ENCODE measurements at places on chromosomes 5 and 9.

- DNase-seq = no peak
Measured at GRCh38 chr9:102445181-102445747, 549.9 kb upstream of the CYLC2 start.

GRCh38 chr5:77397686-77398292 lies 94.3 kb downstream of the WDR41 start:
- DNase-seq = no peak

GRCh38 chr5:20528471-20528870 lies 540.5 kb upstream of the CDH18 start:
- DNase-seq = no peak

- no peak for DNase-seq
Measured at GRCh38 chr9:109939698-109940342, 159.8 kb downstream of the PALM2AKAP2 start.

DNA sequence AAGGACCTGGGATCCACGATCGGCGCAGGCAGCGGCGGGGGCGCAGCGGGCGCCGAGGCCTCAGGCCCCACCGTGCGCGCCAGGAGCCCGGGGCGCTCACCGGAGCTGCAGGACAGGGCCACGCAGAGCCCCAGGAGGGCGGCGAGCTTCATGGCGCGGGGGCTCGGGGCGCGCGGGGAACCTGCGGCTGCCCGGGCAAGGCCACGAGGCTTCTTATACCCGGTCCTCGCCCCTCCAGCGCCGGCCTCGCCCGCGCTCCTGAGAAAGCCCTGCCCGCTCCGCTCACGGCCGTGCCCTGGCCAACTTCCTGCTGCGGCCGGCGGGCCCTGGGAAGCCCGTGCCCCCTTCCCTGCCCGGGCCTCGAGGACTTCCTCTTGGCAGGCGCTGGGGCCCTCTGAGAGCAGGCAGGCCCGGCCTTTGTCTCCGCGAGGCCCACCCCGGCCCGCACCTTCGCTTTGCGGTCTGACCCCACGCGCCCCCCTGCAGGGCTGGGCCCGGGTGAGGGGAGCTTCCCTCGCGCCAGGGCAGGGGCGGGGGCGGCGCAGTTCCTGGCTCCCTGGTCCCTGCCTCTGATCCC lies at the start of gene SCGB3A1:
TSS of gene SCGB3A1 (minus strand) at position 189 of the 577 bp plus-strand sequence. CDS start at position 152, 37 bp downstream.
- DNase-seq = no peak

- no peak for DNase-seq
Measured at GRCh38 chr5:53733853-53734252, 173.4 kb downstream of the NDUFS4 start.

- DNase-seq = peak; percentile 77
Measured at GRCh38 chr9:2227144-2227867, 212.2 kb downstream of the SMARCA2 start.

DNA sequence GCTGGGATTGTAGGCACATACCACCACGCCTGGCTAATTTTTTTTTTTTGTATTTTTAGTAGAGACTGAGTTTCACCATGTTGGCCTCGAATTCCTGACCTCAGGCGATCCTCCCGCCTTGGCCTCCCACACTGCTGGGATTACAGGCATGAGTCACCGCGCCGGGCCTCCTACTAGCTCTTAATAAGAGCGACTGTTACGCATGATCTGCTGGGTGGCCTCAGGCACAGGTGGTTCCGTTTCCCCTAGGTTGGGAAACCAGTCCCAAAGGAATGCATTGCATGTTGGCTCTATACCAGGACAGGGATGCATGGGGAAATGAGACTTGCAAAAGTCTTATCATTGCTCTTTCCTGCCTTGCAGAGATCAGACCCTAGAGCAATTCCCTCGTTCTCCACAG lies 184.7 kb upstream of the PPP1R26 start:
- no peak for DNase-seq

DNA sequence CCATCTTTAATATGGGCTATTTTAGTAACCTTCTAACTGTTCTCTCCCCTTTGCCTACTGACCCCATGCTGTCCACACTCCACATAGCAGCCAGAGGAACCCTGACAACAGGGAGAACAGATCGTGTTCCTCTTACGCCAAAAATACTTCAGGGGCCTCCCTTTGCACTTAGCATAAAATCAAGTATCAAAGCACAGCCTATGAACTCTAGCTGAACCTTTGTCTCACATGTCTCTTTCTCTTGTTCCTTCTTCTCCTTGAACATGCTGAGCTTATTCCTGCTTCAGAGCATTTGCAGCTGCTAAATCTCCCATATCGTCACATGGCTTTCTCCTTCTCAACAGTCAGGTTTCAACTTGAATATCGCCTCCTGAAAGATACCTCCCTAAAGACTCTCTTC lies 698.8 kb upstream of the C9orf72 start:
- no peak for DNase-seq

DNA sequence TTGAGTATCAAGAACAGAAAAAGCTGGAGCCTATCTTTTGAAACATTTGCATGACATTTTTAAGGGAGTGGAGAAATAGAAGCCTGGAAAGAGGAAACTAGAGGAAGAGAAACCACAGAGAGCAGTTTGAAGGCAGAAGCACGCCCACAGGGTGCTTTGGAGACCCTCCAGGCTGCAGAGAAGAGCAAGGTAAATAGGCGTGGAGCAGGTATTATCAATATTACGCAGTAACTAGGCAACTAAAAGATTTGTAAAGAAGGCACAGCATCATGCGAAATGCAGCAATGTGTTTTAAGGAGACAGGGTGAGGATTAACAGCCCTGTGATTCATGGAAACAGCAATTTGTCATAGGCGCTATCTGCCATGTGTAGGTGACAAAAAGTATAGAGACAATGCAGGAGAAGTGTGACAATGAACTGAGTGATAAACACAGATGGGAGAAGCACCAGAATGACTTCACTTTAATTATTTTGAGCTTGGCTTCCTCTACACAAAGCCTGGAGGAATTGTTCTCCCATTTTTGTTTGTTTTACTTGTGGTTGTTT lies 281.2 kb downstream of the BRINP1 start:
- no peak for DNase-seq

DNA sequence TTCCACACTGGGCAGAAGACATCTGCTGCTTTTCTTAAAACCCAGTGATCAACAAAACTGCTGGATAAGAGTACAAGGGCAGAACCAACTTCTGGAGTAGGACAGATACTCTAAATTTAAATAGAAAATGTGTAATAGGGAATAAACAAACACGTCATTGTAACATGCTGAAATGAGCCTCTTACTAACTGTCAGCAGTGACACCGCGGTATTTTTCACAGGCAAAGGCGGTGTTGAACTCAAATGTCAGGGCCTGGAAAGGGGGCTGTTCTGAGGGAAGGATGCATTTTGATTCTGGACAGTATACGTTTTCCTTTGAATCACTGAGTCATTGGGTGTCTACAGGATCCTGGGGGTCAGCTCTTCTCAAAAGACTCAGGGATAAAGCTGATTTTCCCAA lies 73.5 kb downstream of the OTULIN start:
- no peak for DNase-seq

GRCh38 chr5:119524485-119524884 lies 72.2 kb downstream of the HSD17B4 start:
- no peak for DNase-seq
